ENCODE measurements at places on chromosomes 4 and X. TPM values are rescaled to one million over a fixed set of nuclear protein-coding genes. Genes with fewer than 3 reads are reported as not detected.
A peak's percentile ranks its signal among the peaks of the same experiment; 100 is the strongest.

The CTAG2 gene
- total RNA-seq = not detected

The ARMCX2 gene
- total RNA-seq = 62.5 TPM

The ABLIM2 gene
- 8.8 TPM for total RNA-seq

The JCHAIN gene
- total RNA-seq = not detected

The STATH gene
- total RNA-seq = not detected

- DNase-seq = no peak
Measured at GRCh38 chrX:129792586-129793291, 13.0 kb downstream of the SASH3 start.

DNA sequence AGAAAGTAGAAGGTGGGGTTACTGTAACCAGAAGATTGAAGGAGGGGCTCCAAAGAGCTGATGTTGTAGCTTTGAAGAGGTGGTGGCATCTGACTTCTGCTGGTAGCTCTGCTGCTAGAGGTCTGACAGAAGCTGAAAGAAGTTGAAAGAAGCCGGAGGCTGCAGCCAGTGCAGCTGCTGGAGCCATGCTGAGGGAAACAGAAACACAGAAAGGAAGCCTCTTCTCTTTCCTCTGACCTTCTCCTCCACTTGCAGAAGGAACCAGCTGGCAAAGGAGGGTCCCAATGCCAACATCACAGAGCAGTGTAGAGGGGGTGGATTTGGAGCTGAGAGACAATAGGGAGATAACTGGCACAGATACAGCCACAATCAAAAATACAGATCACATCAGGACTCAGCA lies 89.3 kb upstream of the HHIP start:
- DNase-seq = no peak

DNA sequence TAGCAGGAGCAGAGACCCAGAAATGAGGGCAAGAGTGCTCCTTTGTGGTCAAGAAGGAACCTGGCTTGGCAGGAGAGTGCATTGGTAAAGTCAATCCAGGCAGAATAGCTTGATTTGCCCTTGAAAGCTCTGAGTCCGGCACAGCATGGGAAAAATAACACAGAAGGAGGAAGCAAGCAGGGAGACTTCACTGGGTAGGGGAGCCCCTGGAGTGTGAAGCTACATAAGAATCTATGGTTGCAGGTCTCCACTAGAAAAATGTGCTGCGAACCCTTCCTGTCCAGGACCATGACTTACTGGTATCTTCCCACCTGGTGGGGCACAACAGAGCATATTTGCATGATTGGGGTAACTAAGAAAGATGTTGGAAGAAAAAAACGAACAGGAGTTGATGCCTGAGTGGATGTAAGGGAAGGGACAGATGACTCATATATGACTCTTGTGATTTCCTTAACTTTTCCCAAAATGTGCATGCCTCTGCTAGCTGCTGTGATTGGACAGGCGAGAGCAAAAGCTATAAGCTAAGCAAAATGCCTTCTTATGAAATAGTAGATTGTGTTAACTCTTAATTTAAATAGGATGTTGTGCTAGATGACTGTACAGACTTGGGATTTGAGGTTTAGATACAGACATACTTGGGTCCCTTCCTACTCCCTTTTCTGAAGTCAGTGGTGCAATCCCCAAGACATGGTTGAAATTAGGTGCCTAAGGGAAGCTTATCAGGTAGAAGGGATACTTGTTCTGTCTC lies 3.3 kb downstream of the IL13RA1 start:
- DNase-seq = peak; percentile 55

- DNase-seq = no peak
Measured at GRCh38 chrX:75648803-75649588, 126.2 kb upstream of the ZDHHC15 start.

DNA sequence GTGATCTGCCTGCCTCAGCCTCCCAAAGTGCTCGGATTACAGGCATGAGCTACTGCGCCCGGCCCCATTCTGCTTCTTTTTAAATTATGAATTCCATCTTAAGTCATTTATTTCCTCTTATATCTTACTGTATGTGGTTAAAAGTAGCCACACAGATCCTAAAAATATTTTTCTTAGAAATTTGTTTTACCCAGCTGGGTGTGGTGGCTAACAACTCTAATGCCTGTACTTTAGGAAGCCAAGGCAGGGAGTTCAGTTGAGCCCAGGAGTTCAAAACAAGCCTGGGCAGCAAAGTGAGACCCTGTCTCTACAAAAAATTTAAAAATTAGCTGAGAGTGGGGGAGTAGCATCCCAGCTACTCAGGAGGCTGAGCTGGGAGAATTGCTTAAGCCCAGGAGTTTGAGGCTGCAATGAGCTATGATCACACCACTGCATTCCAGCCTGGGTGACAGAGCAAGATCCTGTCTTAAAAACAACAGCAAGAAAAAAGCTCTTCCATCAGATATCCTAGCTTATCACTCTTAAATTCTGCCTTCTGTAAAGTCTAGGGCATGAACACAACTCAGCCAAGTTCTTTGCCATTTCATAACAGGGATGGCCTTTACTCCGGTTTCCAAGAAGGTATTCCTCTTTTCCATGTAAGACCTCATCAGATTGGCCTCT lies 15.1 kb upstream of the AFF1 start:
- DNase-seq = no peak

GRCh38 chr4:152052451-152053057 lies 291.7 kb upstream of the GATB start:
- no peak for DNase-seq

DNA sequence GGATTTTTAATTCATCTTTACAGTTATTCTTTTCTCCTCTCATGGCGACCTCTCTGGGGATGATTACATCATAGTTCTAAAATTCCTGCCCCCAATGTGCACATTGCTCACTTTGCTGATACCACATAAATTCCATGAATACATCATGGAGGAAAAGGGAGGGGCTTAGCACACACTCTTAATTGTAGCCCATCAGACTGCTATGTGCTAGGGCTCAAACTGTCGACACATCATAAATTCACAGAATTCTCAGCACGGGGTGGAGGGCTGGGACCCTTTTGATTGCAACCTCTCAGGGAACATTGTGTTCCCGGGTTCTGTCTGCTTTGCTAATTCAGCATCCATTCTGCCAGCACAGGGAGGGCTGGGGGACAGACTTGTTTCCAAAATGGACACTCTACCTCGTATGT lies 592.9 kb downstream of the BCOR start:
- DNase-seq = no peak

- no peak for DNase-seq
Measured at GRCh38 chr4:42352049-42352448, 45.2 kb upstream of the SHISA3 start.

- DNase-seq = peak; percentile 1
Measured at GRCh38 chr4:174631901-174632758, 109.8 kb upstream of the HPGD start.

All from dermis blood vessel endothelial cell (primary cell).